ENCODE measurements at places on chromosomes 3 and 15.

GRCh38 chr3:170711786-170712185, 125.9 kb upstream of the SLC7A14 start:
- no peak for DNase-seq

- no peak for DNase-seq
These were observed 42.5 kb upstream of the NUDT16 start for GRCh38 chr3:131338948-131339640.

DNA sequence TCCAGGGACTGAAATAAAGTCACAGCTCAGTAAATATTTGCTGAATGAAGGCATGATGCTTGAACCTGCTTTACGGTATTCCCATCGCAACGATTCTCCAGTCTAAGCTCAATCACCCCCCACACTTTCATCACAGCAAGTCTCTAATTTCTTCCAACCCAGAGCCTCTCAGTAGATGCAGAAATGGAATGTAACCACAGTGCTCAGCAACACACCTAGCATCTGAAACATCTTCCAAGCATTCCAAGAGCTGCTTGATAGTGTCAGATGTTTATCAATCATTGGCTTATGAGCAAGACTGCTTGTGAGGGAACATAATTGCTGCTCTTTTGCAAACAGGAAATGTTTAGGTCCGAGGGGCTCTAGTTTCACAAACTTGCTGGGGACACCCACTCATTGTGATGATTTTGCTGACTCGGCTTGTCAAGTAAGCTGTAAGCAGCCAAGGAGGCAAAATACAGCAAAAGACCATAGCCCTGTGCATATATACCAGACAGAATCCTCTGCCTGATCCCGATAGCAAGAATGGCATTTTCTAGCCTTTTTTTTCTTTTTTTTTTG, 751.2 kb downstream of the NR2F2 start:
- DNase-seq: no peak

- no peak for DNase-seq
These were observed 1.7 kb downstream of the GABRB3 start for GRCh38 chr15:26771168-26771567.

DNA sequence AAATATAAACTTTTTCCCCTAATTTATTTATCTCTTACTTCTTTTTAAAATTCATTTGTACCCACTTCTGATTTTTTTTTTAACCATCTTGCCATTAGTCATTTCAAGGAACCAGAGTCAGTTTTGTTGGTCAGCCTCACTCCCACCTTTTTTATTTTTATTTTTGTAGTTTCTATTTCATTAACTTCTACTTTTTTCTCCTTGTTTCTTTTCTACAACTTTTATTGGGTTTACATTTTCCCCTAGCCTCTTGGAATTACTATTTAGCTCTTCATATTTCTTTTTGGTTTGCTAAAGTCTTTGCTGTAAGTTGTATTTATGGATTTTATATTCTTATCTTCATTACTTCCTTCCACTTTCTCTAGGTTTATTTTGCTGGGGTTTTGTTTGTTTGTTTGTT, 13.7 kb upstream of the VEPH1 start:
- no peak for DNase-seq

DNA sequence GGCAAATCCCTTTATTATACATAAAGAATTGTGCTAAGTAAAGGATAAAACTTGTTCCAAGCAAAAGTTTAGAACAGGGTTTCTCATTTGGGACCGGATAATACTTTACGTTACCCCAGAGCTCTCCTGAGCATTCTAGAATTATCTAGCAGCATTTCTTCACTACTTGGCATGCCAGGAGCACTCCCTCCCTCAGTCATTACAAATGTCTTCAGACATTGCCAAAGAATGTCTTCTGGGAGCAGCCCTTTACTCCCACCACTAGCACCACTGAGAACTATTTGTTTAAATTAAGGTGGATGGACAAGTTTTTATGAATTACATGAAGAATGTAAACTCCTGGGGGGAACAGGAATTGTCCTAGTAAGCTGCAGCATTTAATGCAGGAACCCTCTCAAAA, 516.4 kb downstream of the GBE1 start:
- no peak for DNase-seq

- DNase-seq: no peak
These were observed 351.9 kb downstream of the LSAMP start for GRCh38 chr3:116093374-116093773.

- DNase-seq: no peak
These were observed 1.2 kb upstream of the HYAL2 start for GRCh38 chr3:50323614-50324199.

DNA sequence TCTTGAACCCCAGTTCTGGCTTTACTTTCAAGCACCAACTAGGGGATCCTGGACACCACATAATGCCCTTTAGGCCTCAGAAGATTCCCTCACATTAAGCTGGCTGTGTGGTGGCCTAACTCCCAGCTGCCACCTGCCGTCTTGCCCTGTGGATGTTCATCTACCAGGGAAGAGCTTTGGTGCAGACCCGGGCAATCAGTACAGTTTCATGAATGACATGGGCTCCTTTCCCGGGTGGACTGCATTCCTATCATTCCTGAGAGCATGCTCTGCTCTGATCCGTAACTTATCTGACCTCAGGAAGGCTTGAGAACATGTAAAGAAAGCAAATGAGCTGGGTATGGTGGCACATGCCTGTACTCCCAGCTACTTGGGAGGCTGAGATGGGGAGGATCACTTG, 50.0 kb upstream of the GSK3B start:
- no peak for DNase-seq

GRCh38 chr3:43765521-43765971, 74.8 kb downstream of the ABHD5 start:
- DNase-seq: no peak

- peak; percentile 9 for DNase-seq
These were observed 13.5 kb downstream of the MCCC1 start for GRCh38 chr3:183085634-183086390.

GRCh38 chr3:25957026-25957425, 167.1 kb downstream of the OXSM start:
- no peak for DNase-seq

DNA sequence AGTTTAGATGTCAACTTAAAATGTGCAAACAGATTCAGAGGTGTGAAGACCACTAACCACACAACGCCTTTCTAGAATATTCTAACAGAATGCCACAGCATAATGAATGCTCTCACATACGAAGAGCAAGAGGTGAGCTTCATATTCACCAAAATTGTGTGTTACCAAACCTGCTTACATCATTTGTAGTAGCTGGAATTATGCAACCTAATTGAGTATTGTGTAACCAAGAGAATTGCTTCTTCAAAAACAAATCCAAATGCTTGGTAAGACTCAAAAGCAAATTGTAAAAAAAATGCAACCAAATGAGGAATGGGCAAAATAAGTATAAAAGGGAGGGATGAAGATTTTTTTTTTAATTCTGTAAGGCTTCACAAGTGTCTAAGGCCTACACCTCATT, 160.7 kb downstream of the TAFA4 start:
- DNase-seq: no peak

DNA sequence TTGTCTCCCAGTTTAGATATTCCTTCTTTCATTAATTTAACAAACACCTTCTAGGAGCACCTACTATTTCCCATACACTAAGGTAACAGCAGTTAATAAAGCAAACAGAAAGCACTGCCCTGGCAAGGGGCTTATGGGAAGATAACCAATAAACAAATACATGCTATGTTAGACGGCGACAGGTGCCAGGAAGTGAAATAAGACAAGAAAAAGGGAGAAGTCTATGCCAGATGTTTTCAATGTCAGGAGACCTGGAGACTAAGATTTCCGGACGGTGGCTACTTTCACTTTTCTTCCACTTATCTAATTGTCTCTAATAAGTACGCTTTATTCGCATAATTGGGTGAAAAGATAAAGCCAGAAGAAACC, 32.5 kb upstream of the ZNF445 start:
- no peak for DNase-seq

DNA sequence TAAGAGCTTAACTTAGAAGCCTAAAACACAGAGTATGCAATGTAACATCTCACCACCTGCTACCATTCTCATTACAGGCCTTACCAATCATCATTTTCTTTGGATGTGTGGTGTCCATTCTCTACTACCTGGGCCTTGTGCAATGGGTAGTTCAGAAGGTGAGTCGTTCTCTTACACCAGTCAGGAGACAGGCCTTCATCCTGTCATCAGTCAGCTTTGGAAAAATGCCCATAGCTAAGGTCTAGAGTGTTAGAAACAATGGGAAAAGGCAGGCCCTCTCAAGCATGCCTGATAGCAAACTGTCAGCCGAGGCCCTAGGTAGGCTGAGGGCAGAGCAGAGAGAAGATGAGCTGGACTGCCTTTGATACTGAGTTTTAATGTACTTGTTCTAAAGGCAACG, 13.5 kb downstream of the SLC28A2 start:
- DNase-seq: no peak

- peak; percentile 11 for DNase-seq
These were observed 23.4 kb upstream of the SLC2A2 start for GRCh38 chr3:171049861-171050444.

DNA sequence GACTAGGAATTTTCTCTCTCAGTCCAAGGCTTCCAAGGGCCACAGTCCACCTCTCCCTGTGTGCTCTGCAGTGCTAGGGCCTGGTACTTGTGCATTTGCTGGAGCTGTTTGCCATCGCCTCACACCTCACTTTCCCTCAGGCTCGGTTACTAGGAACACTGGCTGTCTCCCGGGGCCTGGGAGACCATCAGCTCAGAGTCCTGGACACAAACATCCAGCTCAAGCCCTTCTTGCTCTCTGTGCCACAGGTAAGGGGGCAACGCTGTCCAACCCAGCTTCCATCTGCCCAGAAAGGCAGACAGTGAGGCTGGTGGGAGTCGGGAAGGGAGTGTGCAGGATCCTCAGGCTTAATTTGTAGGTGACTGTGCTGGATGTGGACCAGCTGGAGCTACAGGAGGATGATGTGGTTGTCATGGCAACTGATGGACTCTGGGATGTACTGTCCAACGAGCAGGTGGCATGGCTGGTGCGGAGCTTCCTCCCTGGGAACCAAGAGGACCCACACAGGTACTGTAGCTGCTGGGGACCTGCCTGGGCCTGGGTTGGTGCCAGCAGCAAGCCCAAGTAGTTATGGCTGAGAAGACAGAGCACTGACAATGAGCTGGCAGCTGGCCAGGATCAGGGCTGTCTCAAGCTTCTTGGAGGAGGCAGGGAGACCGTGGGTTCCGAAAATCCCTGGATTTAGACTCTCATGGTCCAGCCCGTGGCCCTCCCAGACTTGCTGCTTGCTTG, 3.4 kb downstream of the PPM1M start:
- no peak for DNase-seq

GRCh38 chr3:10549617-10550230, 44.3 kb upstream of the ATP2B2 start:
- no peak for DNase-seq

DNA sequence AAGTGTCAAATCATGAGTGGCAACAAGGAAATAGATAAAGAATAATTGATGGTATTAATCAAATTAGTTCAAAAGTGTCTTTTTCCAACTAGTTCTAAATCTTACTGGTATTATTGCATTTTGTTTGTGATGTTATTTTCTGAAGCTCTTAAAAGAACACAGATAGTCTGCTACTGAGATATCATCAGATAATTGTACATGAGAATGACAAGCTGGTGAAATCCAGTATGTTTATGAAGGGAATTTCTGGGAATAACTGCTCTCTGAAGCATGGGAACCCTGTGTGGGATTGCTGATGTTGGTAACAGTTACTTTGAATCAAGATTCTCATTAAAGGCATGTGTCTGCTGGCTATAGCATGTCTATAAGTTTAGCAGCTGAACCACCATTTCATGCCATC, 190.3 kb upstream of the CDIN1 start:
- DNase-seq: no peak

GRCh38 chr3:111285694-111286093, 214.1 kb downstream of the NECTIN3 start:
- DNase-seq: no peak

- no peak for DNase-seq
These were observed 75.7 kb upstream of the BNIP2 start for GRCh38 chr15:59764775-59765174.

- peak; percentile 10 for DNase-seq
These were observed 39.5 kb upstream of the FMN1 start for GRCh38 chr15:33234020-33234461.

- DNase-seq: no peak
These were observed 22.7 kb downstream of the ATRIP start for GRCh38 chr3:48469046-48469915.
